ENCODE measurements at places on chromosomes 16 and 17.

- no peak for DNase-seq
These were observed 28.4 kb upstream of the LONP2 start for GRCh38 chr16:48215738-48216137.

- no peak for DNase-seq
These were observed 80.0 kb upstream of the CDH5 start for GRCh38 chr16:66286527-66286926.

DNA sequence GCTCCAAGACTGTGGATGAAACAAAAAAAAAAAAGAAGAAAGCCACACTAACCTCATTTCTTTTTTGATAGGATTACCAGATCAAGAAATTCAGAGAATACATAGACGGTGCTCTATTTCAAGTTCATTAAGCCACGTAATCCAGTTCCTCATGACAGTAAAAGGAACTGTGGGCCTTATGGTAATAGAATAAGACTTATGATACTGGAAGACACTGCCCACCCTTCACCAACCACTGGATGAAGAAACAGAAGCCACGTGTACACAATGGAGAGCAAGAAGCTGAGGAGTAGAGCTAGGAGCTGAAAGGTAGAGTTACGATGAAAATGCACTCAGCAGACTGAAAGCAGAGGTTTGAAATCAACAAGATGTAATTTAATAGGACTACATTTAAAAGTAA, 11.2 kb downstream of the NCBP3 start:
- no peak for DNase-seq

GRCh38 chr17:4721203-4722135, 9.8 kb upstream of the MED11 start:
- no peak for DNase-seq

- DNase-seq = no peak
These were observed 10.8 kb downstream of the NUPR1 start for GRCh38 chr16:28527985-28528384.

GRCh38 chr17:47066095-47066494, 87.0 kb upstream of the RPRML start:
- no peak for DNase-seq

GRCh38 chr16:81817296-81817695, 38.2 kb downstream of the PLCG2 start:
- DNase-seq = no peak

- DNase-seq = no peak
These were observed 95.9 kb downstream of the METRNL start for GRCh38 chr17:83175119-83175821.

DNA sequence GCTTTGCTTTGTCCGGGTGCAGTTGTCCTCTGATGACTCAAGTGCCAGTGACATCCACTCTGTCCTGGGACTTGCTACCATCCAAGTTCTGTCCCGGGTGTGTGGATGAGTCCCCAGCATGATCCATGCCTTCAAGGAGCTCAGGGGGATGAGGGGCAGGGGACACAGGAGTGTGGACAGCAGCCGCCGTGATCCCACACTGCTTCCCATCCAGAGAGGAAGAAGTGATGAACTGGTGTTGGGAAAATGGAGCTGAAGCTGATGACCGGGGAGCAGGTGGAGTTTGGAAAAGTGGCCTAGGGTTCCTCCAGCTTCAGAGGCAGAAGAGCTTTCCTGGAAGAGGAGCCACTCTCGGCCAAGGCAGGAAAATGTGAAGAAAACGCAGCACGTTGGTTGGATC, 249.6 kb upstream of the TNRC6C start:
- DNase-seq = no peak

- DNase-seq = no peak
These were observed 12.0 kb upstream of the MEOX1 start for GRCh38 chr17:43673516-43674323.

GRCh38 chr17:50117202-50118051, 12.5 kb downstream of the SAMD14 start:
- DNase-seq = no peak

- DNase-seq = no peak
These were observed 46.0 kb downstream of the SLC7A5 start for GRCh38 chr16:87823181-87823929.

GRCh38 chr17:7502987-7503386, 18.8 kb downstream of the POLR2A start:
- DNase-seq = no peak

- no peak for DNase-seq
These were observed 658 bp downstream of the CACNG4 start for GRCh38 chr17:66964930-66965800.

- DNase-seq = no peak
These were observed 27.1 kb downstream of the ADAM11 start for GRCh38 chr17:44785921-44786320.

- no peak for DNase-seq
These were observed 16.0 kb upstream of the SPPL2C start for GRCh38 chr17:45828582-45829133.

GRCh38 chr17:59335685-59336084, 4.2 kb downstream of the YPEL2 start:
- DNase-seq = no peak

DNA sequence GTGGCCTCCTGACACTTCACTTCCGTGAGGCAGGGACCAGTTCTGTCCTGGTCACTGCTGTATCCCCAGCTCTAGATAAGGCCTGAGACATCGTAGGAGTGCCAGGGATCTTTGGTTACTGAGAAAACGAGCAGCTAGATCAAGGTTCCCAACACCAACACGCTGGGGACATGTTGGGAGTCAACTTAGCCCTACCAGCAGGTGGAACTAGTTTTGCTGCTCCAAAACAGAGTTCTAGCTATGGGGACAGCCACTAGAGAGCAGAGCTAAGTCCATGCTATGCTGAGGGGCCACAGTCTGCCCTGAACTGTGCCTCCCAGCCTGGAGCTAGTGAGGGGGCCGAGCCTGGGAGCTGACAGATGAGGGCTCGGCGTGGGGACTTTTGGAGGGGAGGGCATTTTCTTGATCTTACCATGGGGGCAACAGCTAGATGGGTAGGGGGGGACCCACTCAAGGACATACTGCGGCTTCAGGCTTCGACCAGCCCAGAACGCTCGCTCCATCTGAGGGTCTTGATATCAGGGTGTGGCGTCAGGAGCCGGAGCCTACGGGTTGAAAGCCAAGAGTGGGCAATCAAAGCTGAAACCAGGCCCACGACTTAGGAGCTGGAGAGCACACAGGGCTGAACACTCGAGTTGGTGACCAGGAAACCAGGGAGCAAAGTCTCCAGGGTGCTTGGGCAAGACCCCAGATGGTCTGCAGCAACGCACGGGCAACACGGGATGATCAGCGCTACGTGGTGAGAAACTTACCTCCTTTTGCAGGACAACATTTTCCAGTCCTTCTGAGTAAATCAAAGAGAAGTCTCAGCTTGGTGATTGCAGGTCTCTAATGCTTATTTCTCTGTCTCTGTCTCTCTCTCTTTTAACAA, 13.4 kb downstream of the SNX20 start:
- no peak for DNase-seq

DNA sequence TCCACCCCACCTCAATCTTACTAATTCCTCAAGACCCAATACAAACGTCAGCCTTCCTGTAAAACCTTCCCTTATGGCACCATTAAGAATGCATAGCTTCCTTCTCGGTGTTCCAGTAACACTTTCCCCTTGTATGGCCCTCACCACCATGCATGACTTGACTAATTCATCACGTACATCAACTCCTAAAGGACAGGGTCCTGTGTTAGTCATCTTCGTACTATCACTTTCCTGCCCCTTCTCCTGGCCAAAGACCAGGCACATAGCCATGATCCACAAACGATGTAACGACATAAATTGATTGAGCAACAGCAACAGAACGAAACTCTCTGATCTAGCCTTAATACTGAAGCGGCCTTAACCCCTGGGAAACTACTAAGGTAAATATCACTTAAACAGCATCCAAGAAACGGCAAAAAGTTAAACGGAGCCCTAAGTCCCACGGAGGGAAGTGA, 612 bp downstream of the PSMD12 start:
- DNase-seq = no peak

GRCh38 chr16:89395150-89396142, 94.9 kb downstream of the ANKRD11 start:
- DNase-seq = no peak

DNA sequence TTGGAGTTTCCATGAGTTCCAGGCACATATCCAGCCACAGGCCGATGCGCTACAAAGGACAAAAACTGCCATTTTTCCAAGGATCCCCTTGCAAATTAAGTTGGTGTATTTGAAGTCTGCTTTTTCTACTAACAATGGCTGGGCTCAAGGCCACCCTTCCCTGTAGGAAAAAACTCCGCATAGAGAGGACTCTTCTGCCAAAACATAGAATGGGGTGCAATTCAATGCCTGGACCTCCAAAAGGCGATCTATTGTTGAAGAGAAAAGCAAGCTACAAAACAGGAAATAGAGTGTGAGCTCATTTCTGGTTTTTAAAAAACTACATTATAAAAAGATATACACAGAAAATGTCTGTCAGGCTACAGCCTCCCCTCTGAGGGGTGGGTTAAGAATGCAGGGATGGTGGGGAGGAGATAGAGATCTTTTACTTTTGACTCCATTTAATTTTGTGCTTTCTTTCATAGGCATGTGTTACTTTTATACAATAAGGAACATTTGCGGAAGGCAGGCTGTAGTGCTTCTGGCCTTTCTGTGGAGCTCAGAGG, 22.9 kb upstream of the PRSS54 start:
- no peak for DNase-seq

DNA sequence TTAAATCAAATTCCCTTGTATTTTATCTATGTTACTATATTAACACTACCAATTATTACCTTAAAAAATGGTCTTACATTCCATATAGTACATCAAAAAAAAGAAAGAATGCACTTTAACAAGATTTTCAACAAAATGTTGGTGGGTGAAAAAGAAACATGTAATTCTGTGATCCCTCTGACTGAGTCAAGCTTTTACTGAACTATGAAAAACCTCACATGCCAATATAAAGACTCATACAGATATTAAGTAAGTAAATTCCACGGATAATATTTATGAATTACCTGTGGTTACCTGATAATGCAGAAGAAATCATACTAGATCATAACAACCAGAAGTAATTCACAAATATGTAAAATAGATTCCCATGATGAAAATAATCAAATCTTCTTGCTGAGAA, 12.4 kb downstream of the COIL start:
- DNase-seq = no peak

- DNase-seq = no peak
These were observed 63.3 kb downstream of the NOG start for GRCh38 chr17:56656701-56657327.

DNA sequence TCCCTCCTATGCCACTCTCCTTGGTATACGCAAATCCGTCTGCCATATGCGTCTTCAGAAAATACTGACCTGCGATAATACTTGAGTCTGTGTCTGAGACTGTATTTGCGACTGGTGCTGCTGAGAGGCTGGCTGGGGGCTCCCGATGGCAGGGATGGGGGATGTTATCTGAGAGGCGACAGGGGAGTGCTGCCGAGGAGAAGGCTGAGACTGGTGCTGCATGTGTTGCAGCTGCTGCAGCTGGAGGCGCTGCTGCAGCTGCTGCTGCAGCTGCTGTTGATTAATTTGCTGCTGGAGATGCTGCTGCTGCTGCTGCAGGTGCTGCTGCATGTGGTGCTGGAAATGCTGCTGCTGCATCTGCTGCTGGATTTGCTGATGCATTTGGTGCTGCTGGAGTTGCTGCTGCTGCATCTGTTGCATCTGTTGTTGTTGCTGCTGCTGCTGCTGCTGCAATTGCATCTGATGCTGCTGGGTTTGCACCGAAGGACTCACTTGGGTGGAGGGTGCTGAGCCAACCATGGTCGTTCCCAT, 107.7 kb downstream of the TOX3 start:
- no peak for DNase-seq

- no peak for DNase-seq
These were observed 68.8 kb downstream of the GPR139 start for GRCh38 chr16:20004931-20005330.

- no peak for DNase-seq
These were observed 98.5 kb downstream of the SOX9 start for GRCh38 chr17:72219137-72219823.

GRCh38 chr17:68981288-68981687, 26.1 kb upstream of the ABCA8 start:
- no peak for DNase-seq

DNA sequence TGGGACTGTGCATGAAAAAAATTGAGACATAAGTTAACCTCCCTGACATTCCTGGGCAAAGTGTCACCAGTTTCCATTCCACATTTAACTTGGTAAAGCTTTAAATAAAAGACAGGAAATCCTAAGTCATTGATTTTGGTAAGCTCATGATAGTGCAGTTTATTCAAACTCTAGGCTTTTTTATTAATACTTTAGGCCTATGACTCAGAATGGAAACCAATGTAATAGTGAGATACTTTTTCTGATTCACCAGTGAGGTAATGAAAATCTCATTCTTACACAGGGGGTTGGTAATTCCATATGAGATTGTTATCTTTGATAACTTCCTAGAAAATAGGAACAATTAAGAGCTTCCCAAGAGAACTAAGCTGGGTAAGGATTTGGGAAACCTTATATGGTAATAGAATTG, 91.1 kb downstream of the NLK start:
- no peak for DNase-seq

DNA sequence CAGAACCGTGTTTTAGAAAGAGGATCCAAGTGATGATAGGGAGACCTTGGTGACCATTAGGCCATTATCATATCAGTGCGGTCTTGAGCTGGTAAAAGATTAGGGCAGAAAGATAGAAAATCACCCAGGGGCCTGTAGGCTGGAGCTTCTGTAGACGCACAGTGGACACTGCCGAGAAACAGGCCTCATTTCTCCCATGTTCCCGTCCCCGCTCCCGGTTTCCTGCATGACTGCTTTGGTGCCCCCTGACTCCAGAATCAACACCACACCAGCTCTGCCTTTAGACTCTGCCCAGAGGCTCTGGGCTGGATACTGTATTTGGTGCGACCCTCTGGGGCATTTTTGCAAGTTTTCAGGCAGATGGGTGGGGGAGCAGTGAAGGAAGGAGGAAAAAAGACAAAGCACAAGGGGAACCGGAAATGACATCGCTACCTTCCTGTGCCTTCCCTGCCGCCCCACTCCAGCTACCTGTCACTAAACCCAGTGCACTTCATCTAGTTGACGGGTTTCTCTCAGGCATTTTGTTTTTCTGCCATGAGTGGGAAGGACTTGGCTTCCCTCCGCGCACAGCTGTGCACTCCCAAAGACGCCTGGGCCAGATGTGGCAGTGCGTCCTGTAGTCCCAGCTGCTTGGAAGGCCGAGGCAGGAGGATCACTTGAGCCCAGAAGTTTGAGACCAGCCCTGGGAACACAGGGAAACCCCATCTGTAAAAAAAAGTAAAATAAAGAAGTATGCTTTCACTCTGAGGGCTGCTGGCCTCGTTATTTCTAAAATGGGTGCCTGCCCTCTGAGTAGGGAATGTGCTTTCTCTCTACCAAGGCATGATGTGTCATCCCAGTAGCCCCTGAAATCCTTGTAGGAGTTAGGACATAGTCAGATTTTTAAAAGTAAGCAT, 214.1 kb downstream of the RPTOR start:
- DNase-seq = no peak

DNA sequence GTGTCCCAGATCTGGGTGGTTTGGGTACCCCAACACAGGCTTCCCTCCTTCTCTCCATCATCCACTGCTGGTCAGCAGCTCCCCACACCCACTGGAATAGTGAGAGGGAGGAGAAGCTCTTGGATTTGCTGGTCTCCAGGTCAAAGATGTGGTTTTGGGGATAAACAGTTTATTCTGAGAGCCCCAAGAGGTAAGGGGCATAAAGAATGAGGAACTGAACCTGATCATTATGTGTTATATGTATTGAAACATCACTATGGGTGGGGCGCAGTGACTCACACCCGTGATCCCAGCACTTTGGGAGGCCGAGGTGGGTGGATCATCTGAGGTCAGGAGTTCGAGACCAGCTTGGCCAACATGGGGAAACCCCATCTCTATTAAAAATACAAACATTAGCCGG, 3.9 kb downstream of the DPEP2 start:
- no peak for DNase-seq
